Stimulated activated naive CD4-positive, alpha-beta T cell treated with Interleukin-2 at 50 U/mL for 16 hours (primary cell): ENCODE measurements at places on chromosomes 5 and 9.

DNA sequence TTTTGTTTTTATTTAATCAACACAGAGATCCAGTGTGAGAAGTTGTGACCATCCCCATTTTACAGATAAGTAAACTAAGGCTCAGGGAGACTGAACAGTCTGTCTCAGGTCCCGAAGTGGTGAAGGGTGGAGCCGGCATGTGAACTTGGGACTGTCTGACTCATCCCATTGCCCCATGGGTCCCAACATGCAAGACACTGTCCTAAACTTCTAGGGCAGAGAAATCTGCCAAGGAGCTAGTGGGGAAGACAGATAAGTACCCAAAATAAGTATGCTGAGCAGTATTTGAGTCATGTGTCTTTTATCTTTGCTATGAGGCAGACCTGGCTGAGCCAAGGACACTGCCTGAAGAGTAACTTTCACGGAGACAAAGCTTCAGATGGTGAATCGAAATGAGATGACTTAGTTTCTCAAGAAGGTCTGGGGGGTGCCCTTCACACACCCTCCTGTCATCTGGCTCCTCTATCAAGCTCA is 64.3 kb upstream of the SLC25A51 start:
- no peak for DNase-seq

- no peak for DNase-seq
Measured at GRCh38 chr9:17810728-17811571, 232.1 kb downstream of the SH3GL2 start.

DNA sequence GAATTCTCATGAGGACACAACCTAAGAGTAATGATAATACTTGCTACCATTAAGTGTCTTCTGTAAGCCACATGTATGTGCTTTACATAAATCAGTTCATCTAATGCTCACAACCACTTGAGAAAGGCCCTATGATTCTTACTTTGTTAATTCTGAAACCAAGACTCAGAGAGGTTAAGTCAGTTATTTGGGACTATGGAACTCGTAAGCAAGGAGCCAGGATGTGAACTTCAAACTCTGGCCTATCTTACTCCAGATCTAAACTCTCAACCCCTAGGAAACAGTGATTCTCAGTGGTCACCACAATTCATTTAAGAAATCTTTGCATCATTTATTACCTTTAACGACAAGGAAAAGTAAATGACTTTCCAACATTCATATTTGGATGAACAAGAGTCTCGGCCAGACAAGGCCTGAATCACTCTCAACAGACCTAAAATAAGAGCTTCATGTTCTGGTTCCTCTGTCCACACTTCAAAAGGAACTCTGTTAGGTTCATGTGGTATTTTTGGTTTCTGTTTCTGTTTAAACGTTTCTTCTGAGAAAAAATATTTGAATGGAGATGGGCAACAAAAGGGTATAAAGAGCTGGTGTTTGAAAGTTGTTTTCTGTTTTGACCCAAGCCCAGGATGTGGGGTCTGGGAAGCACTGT is 104.8 kb downstream of the LPAR1 start:
- no peak for DNase-seq

- no peak for DNase-seq
Measured at GRCh38 chr9:126528111-126528510, 85.6 kb upstream of the LMX1B start.

GRCh38 chr9:6910497-6910896 is 152.7 kb downstream of the KDM4C start:
- DNase-seq = no peak

DNA sequence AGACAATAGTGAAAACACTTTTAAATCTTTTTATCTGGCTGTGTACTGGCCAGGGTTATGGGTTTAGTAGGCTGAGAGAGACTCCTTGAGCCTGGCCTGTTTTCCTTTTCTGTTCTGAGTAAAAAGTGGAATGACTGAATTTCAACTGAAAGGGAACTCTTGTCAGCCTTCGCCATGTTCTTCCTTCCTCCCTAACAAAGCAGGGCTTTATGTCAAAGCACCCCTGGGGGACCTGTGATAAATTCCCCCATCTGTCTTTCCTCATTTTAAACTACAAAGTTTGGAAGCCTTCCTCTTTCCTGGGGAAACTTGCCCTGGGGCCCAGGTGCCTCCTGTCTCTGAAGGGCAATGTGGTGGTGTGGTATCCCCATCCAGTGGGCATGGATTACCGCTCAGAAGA is 29.7 kb downstream of the LARP1 start:
- DNase-seq = no peak

DNA sequence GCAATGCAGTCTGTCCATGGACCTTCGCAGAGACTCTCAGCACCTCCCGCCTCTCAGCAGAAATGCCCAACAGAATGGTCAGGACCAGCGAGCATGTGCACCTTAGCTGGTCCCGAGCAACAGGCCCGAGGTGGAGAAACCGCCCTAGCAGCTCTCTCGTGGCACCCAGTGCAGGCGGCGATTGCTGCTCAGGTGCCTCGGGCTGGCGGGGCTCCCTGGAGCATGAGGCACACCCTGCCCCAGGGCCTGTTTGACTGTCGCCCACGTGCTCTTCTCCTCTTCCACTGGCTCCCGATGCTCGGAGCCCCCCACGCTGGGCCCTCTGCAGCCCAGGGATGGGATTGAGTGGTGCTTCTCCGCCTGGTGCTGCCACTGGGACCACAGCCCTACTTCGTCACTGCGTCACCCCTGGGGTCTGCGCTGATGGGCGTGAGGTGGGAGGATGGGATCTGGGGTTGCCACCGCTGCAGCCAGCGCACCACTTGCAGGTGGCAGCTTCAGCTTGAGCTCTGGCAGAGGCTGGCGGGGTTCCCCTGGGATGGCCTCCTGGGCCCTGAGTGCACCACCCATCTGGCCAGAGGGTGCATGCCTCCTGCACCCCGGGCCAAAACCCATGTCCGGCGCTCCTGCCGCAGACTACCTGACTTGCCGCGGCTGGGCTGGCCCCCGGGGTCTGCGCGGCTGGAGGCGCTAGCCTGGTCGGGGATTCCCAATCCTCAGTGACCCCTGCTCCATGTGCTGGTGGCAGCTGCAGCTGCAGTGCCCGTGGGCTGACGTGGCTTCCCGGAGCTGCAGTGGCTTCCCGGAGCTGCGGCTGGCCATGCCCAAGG is 244.2 kb downstream of the FOXD4L6 start:
- no peak for DNase-seq

- DNase-seq = no peak
Measured at GRCh38 chr5:159680095-159680494, 236.2 kb upstream of the ADRA1B start.

- no peak for DNase-seq
Measured at GRCh38 chr5:66561256-66561990, 34.8 kb upstream of the MAST4 start.

DNA sequence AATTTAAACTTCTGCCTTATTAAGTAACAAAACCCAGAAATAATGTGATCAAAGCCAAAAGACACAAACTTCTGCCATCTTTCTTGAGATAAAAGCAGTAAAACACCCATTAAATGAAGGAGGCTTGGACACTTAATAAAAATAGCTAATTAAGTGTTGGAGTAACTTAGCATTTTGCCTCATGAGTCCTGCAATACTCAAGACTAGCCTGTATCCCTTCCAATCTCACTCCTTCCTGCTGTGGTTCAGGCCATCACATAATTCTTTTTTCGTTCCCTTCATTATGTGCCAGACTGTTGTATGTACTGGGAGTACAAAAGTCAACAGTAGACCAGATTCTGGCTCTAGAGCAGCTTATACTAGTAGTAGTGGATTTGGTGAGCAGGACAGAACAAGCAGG is 250.2 kb downstream of the NFIB start:
- no peak for DNase-seq

DNA sequence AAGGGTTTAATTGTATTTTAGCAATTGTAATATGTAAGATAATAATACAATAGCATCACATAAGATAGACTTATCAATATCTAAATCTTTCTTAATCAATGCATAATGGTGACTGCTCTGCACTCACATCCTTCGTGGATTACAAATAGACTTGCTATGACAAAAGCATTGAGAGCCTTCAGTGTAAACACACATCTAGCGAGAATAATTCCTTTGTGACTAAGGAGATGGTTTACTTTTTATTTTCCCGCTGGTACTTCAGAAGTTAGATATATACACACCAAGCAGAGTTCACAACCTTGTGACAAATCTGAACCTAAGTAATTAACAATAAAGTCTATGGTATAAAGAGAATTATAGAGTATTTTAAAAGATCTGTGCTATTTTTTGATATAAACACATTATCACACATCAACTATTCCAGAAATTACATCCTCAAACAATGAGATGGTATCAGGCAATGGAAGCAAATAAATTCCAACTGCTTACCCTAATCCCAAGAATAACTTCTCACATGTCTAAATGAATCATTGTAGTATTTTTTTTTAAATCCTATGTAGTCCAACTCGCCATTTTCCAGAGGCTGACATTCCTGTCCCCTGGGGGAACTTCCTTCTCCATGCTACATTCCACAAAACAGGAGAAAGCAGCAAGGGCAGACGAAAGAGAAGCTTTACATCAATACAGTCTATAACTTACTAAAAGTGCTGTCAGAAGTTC is 51.2 kb downstream of the MAPKAP1 start:
- DNase-seq = no peak

GRCh38 chr5:98840946-98841345 is 67.5 kb downstream of the RGMB start:
- DNase-seq = no peak

DNA sequence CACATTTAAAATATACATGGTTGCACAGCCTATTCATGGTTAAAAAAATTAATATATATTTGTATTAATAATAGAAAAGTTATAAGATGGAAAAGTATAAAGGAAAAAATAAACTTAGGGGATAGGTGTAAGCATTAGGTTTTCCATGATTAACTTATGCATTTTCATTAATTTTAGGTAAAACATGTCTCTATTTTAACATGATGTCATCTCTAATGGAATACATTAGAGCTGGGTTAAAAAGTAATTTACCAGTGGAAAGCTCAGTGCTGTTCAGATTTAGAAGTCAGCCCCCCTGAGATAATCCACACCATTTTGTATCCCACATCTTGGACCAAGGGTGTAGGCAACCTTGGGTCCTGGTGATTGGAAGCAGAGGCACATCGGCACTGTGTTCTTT is 49.7 kb downstream of the SNX24 start:
- no peak for DNase-seq

- DNase-seq = no peak
Measured at GRCh38 chr9:7901621-7902020, 102.0 kb upstream of the DMAC1 start.

GRCh38 chr9:136197084-136197875 is 7.6 kb downstream of the LHX3 start:
- DNase-seq = no peak

GRCh38 chr5:138925090-138925635 is 50.0 kb upstream of the LRRTM2 start:
- DNase-seq = no peak

GRCh38 chr9:806285-807156 is 35.0 kb upstream of the DMRT1 start:
- DNase-seq = no peak

DNA sequence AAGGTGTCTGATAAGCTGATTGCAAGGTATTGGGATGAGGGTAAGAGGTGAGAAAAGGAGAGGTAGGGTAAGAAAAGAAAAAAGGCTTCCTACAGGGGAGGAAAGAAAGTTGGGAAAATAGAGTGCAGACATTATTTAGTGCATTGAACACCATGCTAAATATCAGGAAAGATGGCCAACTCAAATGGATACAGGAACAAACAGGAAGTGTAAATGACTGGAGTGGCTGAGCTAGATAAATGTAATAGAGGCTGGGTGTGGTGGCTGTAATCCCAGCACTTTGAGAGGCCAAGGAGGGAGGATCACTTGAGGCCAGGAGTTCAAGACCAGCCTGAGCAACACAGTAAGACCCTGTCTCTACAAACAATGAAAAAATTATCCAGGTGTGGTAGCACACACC is 32.2 kb downstream of the OTP start:
- no peak for DNase-seq

- DNase-seq = no peak
Measured at GRCh38 chr5:159050316-159051143, 49.2 kb downstream of the EBF1 start.

DNA sequence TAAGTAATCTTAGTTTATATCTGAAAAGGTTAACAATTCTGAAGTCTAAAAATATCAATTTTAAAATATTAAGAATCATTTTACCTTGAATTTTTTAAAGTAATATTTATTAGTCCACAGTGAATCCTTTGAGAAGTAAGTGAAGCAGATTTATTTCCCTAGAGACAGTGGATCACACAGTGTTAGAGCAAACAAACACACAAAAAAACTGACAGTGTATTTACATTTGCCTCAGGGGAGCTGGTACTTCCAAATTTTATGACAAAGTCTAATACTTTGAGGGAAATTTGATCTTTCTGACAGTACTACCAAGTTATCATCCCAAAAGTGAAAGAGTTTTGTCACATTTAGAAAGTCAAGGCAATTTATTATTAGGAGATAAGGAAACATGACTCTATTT is 1750.6 kb upstream of the CDH9 start:
- no peak for DNase-seq

GRCh38 chr5:80184235-80185023 is 71.4 kb downstream of the SERINC5 start:
- DNase-seq = no peak

- no peak for DNase-seq
Measured at GRCh38 chr5:126801992-126802294, 25.0 kb downstream of the LMNB1 start.

GRCh38 chr5:148798786-148799185 is 27.6 kb upstream of the ADRB2 start:
- DNase-seq = no peak

DNA sequence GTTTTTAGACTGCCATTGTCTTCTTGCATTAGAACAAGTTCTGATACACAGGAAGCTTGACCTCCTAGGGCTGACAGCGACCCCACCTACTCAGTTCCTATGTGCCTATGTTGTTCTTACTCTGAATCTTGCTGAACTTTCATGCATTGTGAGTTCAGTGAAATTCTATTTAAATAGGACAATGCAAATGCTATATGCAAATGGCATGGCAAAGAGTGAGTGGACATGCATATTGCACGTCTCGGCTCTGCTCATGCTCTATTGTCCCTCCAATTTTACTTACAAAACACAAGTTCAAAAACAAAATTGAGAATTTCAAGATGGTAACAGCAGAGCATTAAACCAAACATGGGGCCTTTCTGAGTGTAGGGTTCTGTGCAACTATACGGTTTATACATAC is 5.3 kb upstream of the DCP2 start:
- DNase-seq = no peak

GRCh38 chr5:121432-121831 is 29.5 kb downstream of the PLEKHG4B start:
- no peak for DNase-seq

GRCh38 chr5:43232943-43233833 is 41.2 kb downstream of the NIM1K start:
- DNase-seq = no peak
